Stimulated activated CD4-positive, alpha-beta T cell treated with anti-CD3 and anti-CD28 coated beads, TNF-alpha, amount 100 ng/mL, for 4 hours (primary cell): ENCODE measurements at places on chromosomes 3 and 15.
A peak's percentile ranks its signal among the peaks of the same experiment; 100 is the strongest.

- no peak for DNase-seq
Observed at GRCh38 chr3:128289534-128289933, 136.3 kb downstream of the EEFSEC start.

GRCh38 chr15:73265536-73266153 lies 103.1 kb downstream of the HCN4 start:
- peak; percentile 18 for DNase-seq

DNA sequence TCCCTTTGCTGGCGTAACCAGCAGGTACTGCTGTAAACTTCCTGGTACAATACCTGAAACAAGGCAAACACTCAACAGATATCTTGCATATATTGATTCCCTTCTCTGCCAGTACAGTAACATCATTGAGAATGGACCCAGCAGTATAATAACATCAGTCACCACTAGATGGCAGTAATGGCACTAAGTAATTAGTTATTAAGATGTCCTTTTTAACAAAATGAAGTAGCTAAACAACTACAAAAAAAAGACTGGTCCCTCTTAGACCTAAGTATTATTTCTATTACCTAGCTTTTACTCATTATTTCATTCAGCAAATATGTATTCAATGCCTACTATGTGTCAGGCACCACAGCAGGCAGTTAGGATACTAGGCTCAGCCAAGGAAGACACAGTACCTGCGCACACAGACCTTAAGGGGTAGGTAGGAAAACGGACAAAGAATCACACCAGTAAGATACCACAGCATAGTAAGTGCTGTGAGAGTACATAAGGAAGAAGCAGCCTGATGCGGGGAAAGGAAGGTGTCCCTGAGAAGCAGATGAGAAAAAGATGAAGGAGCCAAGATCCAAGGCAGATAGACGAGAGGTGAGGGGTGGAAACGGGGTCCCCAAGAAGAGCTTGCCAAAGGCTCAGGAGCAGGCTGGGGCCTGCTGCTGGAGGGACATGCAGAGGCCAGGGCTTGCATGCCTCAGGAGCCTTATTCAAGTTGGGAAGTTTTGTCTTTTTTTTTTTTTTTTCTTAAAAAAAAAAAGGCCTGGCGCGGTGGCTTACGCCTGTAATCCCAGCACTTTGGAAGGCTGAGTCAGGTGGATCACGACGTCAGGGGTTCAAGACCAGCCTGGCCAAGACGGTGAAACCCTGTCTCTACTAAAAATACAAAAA lies 102.7 kb upstream of the CHD2 start:
- no peak for DNase-seq

GRCh38 chr15:82950295-82950694 lies 2.2 kb downstream of the HOMER2 start:
- no peak for DNase-seq

GRCh38 chr3:56960234-56960917 lies 100.1 kb upstream of the SPATA12 start:
- no peak for DNase-seq

GRCh38 chr15:79431636-79432344 lies at the start of gene MINAR1:
MINAR1 (plus strand) TSS chr15:79432336; CDS start chr15:79456148, 23,812 bp downstream.
- no peak for DNase-seq

DNA sequence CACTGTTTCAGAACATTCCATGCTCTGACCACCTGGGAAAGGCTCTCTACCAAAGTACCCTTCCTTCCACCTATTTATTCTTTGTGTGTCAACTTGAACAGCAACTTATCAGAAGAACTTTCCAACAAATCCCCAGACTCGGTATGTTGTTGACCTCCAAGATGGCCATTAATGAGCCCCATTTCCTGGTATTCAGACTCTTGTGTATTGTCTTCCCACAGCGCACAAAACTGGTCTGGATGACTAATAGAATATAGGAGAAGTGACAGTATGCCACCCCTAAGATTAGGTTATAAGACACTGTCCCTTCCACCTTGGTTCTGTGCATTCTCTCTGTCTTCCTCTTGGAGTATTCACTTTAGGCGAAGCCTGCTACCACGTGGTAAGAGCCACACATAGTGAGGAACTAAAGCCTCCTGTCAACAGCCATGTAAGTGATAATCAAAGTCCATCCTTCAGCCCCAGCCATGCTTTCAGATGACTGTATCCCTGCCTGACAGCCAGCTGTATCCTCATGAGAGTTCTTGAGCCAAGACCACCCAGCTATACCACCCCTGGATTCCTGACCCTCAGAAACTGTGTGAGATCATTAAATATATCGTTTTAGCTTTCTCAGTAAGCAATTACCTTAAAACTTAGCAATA lies 481.7 kb downstream of the MAGI1 start:
- DNase-seq = no peak

DNA sequence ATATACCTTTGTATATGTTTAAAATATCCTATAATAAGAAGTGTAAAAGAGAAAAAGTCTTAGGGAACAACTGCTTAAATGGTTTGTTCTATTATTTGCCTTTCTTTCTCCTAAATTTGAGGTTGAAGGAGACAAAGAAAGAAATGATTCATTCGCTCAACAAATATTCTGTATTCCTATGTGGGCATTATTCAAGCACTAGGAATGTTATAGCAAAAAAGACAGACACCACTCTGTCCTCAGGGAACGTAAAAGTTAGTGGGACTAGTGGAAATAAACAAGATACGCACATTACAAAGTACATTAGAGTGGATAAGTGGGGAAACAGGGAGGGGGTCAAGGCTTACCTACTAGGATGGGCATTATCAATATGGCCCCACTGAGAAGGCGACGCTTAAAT lies 332.2 kb downstream of the LPP start:
- no peak for DNase-seq

GRCh38 chr3:193947596-193947995 lies 188.4 kb upstream of the HES1 start:
- DNase-seq = no peak
